Testis (tissue), 5 donors: ENCODE measurements at places on chromosomes 5 and 9.

DNA sequence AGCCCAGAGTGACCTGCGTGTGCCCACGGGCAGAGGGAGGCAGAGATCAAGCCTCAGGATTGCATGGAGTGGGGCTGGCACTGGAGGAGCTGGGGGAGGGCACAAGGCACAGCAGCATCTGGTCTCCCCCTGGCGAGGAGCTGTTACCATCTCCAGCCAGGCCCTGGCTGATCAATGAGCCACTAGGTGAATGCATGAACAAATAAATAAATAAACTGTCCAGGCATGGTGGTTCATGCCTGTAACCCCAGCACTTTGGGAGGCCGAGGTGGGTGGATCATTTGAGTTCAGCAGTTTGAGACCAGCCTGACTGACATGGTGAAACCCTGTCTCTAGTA, 14.3 kb upstream of the PSMB7 start:
- no peak for DNase-seq

- DNase-seq, result no peak
Measured at GRCh38 chr9:137188086-137188489, 272 bp downstream of the ANAPC2 start.

GRCh38 chr5:156971415-156971814, 8.4 kb upstream of the TIMD4 start:
- no peak for DNase-seq

- no peak for DNase-seq
Measured at GRCh38 chr5:67652201-67652600, 455.6 kb upstream of the CD180 start.

DNA sequence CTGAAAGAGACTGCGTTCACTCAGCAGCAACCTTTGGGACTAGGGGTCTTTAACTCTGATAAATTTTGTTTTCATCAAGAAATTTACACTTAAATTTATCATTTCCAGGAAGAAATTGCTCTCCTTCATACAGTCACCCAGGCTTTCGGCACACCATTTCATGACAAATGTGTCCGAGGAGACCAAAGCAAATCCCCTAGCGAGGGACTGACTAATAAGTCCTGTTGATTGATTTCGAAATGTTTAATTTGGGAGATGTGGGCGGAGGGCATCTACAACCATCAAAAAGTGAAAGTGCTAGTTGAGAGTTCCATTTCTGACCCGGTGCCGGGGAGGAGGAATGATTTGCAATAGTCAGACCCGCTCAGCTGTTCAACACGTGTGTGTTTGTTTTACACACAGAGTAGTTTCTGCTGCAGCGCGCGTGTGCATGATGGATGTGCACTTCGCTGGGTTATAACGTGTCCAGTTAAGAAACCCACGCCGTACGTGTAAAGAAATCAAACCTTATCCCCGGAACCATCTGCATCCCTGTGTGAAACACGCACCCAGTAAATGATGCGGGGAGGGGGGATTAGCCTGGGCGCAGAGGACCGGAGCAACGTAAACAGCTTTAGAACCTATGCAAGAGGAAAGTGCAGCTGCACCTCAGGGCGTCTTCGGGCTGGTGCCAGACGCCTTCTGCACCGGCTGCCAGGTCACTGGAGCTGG, 845 bp upstream of the NR4A3 start:
- peak; percentile 89 for DNase-seq

DNA sequence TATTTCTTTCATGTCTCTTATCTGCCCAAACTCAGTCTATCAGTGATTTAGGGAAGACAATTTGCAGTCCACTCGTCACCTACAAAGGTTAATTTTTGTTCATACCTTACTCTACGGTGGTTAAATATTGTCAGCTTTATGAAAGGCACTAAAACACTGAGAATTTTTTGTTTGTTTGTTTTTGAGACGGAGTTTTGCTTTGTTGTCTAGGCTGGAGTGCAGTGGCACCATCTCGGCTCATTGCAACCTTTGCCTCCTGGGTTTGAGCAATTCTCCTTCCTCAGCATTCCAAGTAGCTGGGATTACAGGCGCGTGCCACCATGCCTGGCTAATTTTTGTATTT, 26.4 kb upstream of the TXN start:
- no peak for DNase-seq

DNA sequence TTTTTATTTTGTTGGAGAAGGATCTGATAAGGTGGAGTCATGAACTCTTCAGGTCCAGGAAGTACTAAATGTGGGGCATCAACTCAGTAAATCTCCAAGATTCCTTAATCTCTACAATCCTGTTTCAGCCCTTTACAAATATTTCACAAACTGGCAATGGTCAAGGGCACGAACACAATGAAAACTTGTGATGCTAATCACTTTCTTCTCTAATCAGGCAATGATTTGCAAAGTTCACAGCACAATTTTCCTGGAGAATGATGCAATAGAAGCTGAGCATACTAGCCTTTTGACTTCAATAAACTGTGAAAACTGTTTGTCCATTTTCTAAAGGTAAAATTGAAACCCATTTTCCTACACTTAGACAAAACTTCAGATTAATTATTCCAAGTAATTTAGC, 16.9 kb downstream of the GDF9 start:
- no peak for DNase-seq

GRCh38 chr5:116315531-116315930, 230.7 kb downstream of the COMMD10 start:
- no peak for DNase-seq

DNA sequence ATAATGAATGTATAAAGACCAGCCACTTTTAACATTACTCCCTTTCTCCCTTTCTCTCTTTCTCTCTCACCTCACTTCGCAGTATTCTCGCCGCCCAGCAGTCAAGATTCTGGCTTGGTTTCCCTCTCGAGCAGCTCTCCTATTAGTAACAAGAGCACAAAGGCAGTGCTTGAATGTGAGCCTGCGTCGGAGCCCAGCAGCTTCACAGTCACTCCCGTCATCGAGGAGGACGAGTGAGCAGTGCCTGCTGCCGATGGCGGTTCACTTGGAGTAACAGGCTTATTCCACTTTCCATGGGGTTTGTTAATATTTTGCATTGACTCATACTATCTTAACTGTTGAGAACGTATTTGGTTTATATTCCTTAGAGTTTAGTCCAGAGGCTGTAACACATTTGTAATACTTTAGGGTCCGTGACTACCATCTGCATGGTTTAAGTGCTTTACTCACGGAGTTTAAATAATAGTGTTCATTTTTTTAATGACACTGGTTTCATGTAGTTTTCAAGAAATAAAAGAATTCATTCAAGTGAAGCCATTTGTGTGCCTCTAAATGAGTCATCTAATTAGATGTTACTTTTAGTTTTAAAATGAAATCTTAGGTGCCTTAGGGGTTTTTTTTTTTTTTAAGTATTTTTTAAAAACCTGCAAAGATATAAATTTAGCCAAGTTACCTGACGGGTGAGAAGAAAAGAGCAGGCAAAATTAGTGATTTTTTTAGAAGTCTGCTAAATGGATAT, 8.4 kb upstream of the DMRT3 start:
- no peak for DNase-seq

- no peak for DNase-seq
Measured at GRCh38 chr9:95857896-95858295, 17.6 kb upstream of the ERCC6L2 start.
